ENCODE measurements at places on chromosomes 3 and 15. TPM values are rescaled to one million over a fixed set of nuclear protein-coding genes. Genes with fewer than 3 reads are reported as not detected.

Gene IL20RB
- total RNA-seq = 0.42 TPM

Gene CIDEC
- total RNA-seq = not detected

Gene SUSD5
- 3.8 TPM for total RNA-seq

Gene LNP1
- total RNA-seq = 0.99 TPM

Gene GPR27
- not detected for total RNA-seq

Gene GOLGA6L9
- total RNA-seq = 2.5 TPM

Gene PPCDC
- total RNA-seq = 8.4 TPM

Gene MESP2
- total RNA-seq = 0.14 TPM

Gene CTXN2
- total RNA-seq = under 0.01 TPM

Gene FAM107A
- total RNA-seq = 9.6 TPM

Gene C3orf20
- not detected for total RNA-seq

Data from pulmonary artery endothelial cell (primary cell).